Activated CD4-positive, alpha-beta T cell treated with anti-CD3 and anti-CD28 coated beads for 36 hours (primary cell): ENCODE measurements at places on chromosomes 2 and 18. TPM values are rescaled to one million over a fixed set of nuclear protein-coding genes. Genes with fewer than 3 reads are reported as not detected.

DNA sequence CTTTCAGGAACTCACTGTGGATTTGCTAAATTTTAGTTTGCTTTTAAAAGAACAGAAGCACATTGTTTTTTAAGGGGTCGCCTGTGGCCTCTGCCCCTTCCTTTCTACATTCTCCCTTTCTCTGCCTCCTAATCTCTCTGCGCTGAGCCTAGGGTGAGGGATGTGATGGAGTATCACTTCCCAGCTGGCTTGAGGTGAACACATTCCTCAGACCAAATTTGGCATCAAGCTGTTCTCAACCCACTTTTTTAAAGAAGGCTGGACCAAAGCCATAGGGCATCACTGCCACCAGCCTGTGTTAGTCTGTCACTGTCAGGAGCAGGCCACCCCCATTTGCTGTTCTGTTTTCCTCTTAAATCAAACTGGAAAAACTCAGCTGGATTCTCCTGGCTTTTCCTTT, 27.4 kb downstream of the EIF4E2 start:
- peaks cover 43% of the 10 kb centered on the region for H3K36me3 ChIP-seq
- H3K4me1 ChIP-seq: peaks cover 8% of the 10 kb centered on the region
- H3K27ac ChIP-seq: no peak overlapping the region
- H3K27me3 ChIP-seq: no peaks in the 10 kb centered on the region

LYG2 gene
- not detected for total RNA-seq

CFAP53 gene
- 0.37 TPM for total RNA-seq

GRCh38 chr18:57220930-57221483, 74.1 kb downstream of the BOD1L2 start:
- no peaks in the 10 kb centered on the region for H3K36me3 ChIP-seq
- H3K4me1 ChIP-seq: no peaks in the 10 kb centered on the region
- H3K27me3 ChIP-seq: peaks cover 7% of the 10 kb centered on the region
- no peak overlapping the region for H3K27ac ChIP-seq

SNED1 gene
- 0.69 TPM for total RNA-seq

SNTG2 gene
- 0.25 TPM for total RNA-seq
